ENCODE measurements at places on chromosomes 2 and 18.

DNA sequence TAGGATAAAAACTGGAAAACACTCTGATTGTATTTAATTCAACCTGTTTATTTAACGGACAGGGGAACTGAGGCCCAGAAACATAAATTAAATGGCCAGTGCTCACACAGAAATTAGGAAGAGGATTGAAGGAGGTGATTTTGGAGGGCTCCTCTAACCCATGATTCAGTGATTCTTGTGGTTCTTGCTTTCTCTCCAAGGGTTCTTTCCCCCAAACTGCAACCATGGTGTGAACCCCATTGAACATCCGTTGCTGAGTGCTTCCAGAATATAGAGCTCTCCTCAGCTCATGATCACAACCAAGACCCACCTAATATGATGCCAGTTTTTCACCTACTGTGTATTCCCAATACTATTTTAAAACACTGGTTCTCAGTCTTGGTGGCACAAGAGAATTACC, 41.4 kb downstream of the BMP10 start:
- DNase-seq: no peak

DNA sequence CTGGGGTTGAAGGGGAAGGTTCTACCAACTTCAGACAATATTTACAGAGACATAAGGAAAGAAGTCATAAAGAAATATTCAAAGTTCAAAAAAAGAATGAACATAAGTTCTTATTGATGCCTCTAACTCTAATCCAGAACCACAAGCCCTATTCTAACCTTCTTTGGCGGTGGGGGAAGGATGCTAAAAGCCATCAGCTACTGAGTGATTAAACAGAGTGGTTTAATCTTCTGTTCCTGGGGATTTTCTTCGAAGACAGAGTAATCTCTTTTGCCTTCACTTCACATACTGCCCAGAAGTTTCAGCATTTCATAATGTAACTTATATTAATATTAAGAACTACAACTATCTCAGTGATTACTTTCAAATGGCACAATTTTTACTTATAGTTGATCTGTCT, 51.2 kb upstream of the TXNDC2 start:
- DNase-seq: no peak

GRCh38 chr2:239299218-239299939, 101.4 kb downstream of the HDAC4 start:
- no peak for DNase-seq

GRCh38 chr2:172999641-173000386, 75.8 kb upstream of the MAP3K20 start:
- DNase-seq: no peak

DNA sequence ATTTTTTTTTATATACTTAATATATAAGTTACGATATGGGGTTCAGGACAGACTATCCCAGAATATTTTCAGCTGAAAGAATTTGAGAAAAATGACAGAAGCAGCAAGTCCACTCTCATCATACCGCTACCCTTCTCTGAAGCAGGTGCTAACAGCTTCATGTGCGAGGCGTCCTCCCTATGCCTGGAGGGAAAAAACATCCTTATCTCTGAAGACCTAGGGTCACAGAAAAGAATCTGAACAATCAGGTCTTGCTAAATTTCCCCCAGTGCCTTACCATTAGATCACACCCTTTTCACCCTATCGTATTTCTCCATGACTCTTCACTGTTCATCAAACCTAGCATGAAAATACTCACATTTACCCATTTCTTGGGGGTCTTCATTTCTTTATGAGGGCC, 51.9 kb upstream of the CREB1 start:
- DNase-seq: no peak

GRCh38 chr2:96131152-96131812, 7.0 kb downstream of the ASTL start:
- no peak for DNase-seq

DNA sequence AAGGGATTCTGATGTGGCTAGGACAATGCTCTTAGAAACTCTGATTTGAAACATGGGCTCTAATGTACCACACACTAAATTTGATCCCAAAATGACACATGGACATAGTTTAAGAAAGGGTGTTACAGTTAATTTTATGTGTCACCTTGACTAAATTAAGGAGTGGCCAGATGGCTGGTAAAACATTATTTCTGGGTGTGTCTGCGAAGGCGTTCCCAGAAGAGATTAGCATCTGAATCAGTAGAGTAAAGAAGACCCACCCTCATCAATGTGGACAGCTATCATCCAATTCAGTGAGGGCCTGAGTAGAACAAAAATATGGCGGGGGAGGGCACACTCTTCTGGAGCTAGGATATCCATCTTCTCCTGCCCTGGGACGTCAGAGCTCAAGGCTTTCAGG, 283.1 kb upstream of the CHAC2 start:
- no peak for DNase-seq

DNA sequence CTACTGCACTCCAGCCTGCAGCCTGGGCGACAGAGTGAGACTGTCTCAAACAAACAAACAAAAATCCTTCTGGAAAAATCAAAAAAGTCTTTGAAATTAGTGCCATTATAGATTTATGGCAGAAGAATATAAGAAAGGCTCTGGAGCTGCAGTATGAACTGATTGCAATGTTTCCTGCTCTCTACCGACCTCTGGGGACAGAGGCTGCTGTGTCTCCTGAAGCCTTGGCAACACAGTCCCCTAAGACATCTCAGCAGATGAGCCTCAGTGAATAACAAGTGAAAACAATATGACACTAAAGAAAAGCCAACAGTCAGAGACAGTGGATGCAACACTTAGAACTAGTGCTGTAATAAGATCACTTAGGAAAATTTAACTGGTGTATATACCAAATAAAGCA, 494.9 kb upstream of the LRATD1 start:
- DNase-seq: no peak

- no peak for DNase-seq
Observed at GRCh38 chr2:146241023-146241422, 1603.8 kb upstream of the ACVR2A start.

GRCh38 chr2:33209976-33210375, 263.2 kb downstream of the LTBP1 start:
- DNase-seq: no peak

GRCh38 chr2:23350792-23351355, 34.1 kb upstream of the KLHL29 start:
- no peak for DNase-seq

- DNase-seq: peak; percentile 82
Observed at GRCh38 chr2:99336804-99337112, 431 bp upstream of the EIF5B start.

- DNase-seq: no peak
Observed at GRCh38 chr18:46427216-46427995, 229.6 kb downstream of the LOXHD1 start.

GRCh38 chr2:170685591-170685990, 29.5 kb upstream of the SP5 start:
- no peak for DNase-seq

- peak; percentile 7 for DNase-seq
Observed at GRCh38 chr2:79393806-79394484, 118.9 kb upstream of the CTNNA2 start.

DNA sequence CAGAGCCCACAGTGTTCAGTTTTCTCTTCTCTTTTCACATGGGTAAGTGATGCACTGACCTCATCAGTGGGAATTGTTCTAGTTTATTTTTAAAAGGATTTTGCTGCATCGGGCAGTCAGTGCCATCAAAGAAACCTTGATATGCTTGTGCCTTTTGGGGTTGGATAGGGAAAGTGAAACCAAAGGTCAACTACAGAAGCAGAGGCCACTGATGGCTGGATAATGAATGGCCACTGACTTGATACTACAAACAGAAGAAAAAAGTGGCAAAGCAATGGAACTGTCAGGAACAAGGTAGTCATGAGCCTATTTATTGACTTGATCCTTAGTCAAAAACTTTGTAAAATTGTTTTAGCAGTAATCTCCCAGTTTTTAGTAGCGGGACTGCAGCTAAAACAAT, 636.3 kb upstream of the ZEB2 start:
- no peak for DNase-seq

DNA sequence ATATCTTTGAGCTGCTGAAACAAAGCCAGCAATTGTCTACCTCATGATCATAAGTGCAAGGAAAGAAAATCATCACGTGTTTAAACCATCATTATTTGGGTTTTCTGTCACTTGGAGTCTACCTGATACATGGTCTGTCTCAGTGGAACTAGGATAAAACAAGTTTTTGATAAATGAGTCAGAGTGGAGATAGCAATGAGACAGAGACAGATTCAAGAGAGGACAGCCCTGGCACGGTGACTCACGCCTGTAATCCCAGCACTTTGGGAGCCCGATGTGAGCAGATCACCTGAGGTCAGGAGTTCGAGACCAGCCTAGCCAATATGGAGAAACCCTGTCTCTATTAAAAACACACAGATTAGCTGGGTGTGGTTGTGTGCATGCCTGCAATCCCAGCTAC, 93.8 kb downstream of the PMAIP1 start:
- no peak for DNase-seq

GRCh38 chr2:75547345-75548035, 13.2 kb downstream of the EVA1A start:
- DNase-seq: no peak
